ENCODE measurements at places on chromosomes 4 and X.

- no peak for DNase-seq
These were observed 5.5 kb downstream of the CAMK2D start for GRCh38 chr4:113756005-113756410.

GRCh38 chr4:54942721-54943120 lies 182.7 kb downstream of the KDR start:
- DNase-seq = no peak

- DNase-seq = no peak
These were observed 172.3 kb upstream of the RPS6KA3 start for GRCh38 chrX:20438871-20439526.

GRCh38 chr4:680551-680927 lies 6.2 kb downstream of the MYL5 start:
- no peak for DNase-seq

GRCh38 chr4:978957-979701 lies 5.8 kb upstream of the DGKQ start:
- DNase-seq = no peak

GRCh38 chr4:181957088-181957487 lies 286.1 kb upstream of the TENM3 start:
- no peak for DNase-seq

- no peak for DNase-seq
These were observed 134.2 kb downstream of the MAML3 start for GRCh38 chr4:140019619-140020347.

GRCh38 chrX:10121787-10122186 lies 35.0 kb upstream of the CLCN4 start:
- DNase-seq = peak; percentile 47

- DNase-seq = peak; percentile 90
These were observed 9.4 kb upstream of the GPR173 start for GRCh38 chrX:53039236-53039635.

DNA sequence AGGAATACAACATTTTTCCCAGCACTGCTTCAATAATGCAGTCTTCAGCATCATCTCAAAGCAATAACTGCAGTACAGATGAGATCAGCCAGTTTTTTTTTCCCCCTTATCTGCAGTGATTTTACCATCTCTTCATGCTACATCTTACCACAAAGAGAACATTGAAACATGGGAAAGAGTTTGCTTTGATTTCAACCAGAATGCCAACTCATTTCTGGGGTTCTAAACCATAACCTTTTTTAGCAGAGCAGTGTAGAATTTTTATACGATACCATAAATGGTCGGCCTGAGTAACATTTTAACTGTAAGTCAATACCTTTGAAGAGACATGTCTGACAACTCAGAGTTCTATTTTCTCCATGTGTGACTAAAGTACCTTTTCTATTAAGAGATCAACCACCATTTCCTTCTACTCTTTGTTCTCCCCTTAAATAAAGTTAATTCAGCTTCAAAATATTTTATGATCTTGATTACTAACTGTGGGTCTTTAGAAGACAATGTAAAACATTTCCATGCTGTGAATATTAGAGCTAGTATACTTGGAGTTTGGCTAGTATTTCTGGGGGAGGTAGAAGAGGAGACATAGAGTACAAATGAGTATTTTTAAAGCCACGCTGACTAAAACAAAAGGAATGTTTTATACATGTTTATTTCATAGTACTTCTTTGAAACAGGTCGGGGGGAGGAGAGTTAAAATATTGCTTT lies 69.1 kb downstream of the TET2 start:
- no peak for DNase-seq

DNA sequence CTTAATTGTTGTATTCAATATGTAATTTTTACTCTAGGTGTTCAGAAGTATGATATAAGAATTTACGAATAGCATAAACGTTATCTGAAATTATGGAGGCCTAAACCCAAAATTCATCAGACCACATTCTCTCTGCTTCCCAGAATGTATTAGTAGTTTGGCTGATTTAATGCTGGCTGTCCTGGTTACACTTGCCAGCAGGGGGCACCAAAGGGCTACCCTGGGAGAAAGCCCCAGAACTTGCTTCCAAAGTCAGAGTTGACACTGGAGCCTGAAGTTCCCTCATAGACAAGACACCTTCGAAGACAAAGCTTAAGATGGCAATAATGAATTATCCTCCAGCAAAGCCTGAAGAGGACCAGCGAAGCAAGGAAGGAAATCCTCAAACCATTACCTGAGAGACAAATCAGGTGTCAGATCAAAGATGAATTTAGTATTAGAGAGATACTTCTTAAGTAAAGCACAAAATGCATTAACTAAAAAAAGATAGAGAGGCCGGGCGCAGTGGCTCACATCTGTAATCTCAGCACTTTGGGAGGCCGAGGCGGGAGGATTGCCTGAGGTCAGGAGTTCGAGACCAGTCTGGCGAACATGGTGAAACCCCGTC lies 11.3 kb upstream of the ANOS1 start:
- peak; percentile 39 for DNase-seq

- DNase-seq = peak; percentile 89
These were observed 93.0 kb downstream of the TSPAN7 start for GRCh38 chrX:38654302-38654701.

GRCh38 chr4:152458801-152459302 lies 77.0 kb downstream of the FBXW7 start:
- DNase-seq = no peak

- DNase-seq = no peak
These were observed 456.7 kb downstream of the GLUD2 start for GRCh38 chrX:121504153-121504552.

GRCh38 chr4:70559211-70559830 lies 32.7 kb upstream of the AMBN start:
- peak; percentile 59 for DNase-seq

DNA sequence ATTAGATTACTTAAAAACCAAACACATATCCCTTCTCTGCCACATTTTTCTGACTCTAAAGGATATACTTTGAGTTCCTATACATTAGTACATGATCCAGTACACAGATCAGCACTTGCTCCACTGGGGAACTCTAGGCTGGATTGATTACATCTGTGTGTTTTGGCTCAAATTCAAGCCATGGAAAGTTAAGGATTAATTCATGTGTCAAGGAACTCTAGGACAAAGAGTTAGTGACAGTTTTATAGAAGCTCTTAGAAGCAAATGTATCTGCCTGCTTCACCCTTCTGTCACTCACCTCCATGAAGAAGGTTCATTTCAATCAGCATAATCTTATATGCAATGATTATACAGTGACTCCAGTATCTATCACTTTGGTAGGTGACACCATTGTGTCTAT lies 43.2 kb downstream of the SCFD2 start:
- DNase-seq = no peak

GRCh38 chrX:80578517-80579105 lies 158.4 kb downstream of the TENT5D start:
- DNase-seq = peak; percentile 56

- no peak for DNase-seq
These were observed 3.2 kb downstream of the CABS1 start for GRCh38 chr4:70337886-70338420.

GRCh38 chr4:52711834-52712250 lies 39.4 kb downstream of the ERVMER34-1 start:
- no peak for DNase-seq

GRCh38 chrX:117508021-117508420 lies 608.6 kb downstream of the KLHL13 start:
- DNase-seq = no peak

DNA sequence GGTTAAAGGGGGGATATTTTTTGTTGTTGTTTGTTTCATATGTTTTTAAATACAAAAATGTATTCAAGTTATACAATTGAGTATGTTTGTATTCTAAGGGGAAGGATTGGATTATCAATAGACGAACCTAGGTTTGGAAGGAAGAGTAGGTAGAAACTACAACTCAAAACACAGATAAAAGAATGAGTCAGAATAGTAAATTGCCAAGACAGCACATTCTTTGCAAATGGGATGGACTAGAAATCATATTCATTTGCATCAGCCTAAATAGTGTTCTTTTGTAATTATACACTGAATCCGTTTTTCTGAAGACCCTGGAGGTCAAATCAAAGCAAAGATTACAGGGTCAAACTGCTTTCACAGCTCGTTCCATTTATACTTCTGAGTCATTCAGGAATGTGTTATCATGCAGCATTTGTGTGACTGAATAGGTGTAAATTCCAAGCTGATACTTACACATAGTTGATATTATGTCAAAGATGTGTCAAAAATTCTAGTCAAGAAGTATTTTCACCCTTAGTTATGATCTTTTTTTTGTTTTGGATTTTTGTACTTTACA lies 273.3 kb upstream of the FAT4 start:
- no peak for DNase-seq

- peak; percentile 48 for DNase-seq
These were observed 2.5 kb upstream of the USP27X start for GRCh38 chrX:49876750-49877149.

- DNase-seq = no peak
These were observed 16.6 kb downstream of the HSD17B13 start for GRCh38 chr4:87306056-87306455.

- DNase-seq = no peak
These were observed 206.5 kb downstream of the PCDH10 start for GRCh38 chr4:133355633-133356032.

- DNase-seq = no peak
These were observed 129.7 kb downstream of the FRAS1 start for GRCh38 chr4:78186597-78187543.

GRCh38 chr4:6111354-6111960 lies 88.9 kb downstream of the JAKMIP1 start:
- DNase-seq = no peak

GRCh38 chr4:42643685-42644084 lies 13.2 kb downstream of the ATP8A1 start:
- no peak for DNase-seq

DNA sequence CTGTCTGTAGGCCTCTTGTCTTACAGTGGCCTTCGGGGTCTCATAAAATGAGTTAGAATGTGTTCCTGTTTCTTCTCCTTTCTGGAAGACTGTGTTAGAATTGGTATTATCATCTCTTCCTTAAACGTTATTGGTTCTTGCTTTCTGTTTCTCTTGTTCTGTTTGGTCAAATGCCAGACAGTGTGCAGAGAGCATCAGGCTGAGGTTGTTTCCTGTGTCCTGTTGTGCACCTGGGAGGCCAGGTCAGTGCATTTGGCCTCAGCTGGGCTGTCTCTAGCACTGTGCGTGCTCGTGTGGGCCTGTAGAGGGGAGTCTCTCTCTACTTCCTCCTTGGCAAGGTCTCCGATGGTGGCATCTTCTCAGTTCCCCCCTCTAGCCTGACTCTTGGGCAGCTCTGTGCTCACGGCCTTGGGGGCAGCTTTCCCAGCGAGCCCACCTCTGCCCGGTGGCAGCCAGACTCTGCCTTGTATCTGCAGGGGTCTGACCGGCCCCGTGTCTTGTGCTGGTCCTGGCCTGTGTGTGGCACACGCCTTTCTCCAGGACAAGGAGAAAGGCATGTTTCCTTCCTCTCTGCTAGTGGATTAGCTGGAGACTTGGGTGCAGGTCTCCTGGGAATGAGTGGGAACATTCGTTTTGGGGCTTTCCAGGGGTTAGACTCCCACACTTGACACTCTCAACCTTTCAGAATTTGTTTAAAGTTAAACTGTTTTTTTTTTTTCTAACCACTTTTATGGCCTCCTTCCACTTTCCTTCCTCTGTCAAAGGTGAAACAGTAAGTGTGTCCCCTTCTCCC lies 62.3 kb downstream of the FAM193A start:
- peak; percentile 45 for DNase-seq

DNA sequence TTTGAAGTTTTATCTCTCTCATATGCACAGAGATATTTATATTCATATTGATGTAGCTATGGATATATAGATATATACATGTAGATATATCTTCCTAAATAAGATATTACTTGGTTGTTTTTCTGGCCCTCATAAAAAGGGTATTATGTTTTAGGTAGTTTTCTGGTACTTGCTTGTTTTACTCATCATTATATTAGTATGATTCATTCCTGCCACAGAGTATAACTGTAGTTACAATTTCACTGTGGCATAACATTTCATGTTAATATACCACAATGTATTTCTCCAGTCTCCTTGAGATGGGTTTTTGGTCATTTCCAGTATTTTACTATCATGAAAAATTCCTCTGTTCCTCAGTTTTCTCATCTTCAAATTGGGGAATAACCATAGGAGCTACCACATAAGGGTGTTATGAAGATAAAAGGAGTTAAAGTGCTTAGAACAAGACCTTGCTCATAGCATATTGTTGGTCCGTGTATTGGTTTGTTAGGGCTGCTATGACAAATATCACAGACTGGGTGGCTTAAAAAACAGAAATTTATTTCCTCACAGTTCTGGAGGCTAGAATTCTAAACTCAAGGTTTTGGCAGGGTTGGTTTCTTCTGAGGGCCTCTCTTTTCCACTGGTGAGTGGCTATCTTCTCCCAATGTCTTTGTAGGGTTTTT lies 129.7 kb downstream of the TMEM164 start:
- no peak for DNase-seq

DNA sequence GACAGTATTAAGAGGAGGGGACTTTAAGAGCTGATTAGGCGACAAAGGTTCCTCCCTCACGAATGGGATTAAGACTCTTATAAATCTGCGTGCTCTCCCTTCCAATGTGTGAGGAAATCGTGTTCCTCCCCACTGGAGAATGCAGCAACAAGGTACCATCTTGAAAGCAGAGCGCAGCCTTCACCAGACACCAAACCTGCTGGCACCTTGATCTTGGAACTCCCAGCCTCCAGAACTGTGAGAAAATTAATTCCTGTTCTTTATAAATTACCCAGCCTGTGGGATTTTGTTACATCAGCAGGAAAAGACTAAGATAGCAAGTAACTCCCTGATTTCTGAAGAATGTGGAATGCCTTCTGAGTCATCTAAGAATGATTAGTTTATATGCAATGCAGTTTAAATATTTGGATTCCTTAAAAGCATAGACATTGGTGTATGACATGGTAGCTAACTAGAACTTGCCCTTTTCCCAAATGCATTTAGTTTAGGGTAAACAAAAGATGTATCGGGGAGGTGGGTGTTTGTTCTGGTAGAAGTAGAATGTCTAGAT lies 86.1 kb downstream of the USP46 start:
- DNase-seq = no peak
